CD4-positive, alpha-beta T cell (primary cell): ENCODE measurements at places on chromosomes 5 and 9.

- DNase-seq: no peak
Observed at GRCh38 chr9:90325913-90326653, 316.5 kb downstream of the DIRAS2 start.

DNA sequence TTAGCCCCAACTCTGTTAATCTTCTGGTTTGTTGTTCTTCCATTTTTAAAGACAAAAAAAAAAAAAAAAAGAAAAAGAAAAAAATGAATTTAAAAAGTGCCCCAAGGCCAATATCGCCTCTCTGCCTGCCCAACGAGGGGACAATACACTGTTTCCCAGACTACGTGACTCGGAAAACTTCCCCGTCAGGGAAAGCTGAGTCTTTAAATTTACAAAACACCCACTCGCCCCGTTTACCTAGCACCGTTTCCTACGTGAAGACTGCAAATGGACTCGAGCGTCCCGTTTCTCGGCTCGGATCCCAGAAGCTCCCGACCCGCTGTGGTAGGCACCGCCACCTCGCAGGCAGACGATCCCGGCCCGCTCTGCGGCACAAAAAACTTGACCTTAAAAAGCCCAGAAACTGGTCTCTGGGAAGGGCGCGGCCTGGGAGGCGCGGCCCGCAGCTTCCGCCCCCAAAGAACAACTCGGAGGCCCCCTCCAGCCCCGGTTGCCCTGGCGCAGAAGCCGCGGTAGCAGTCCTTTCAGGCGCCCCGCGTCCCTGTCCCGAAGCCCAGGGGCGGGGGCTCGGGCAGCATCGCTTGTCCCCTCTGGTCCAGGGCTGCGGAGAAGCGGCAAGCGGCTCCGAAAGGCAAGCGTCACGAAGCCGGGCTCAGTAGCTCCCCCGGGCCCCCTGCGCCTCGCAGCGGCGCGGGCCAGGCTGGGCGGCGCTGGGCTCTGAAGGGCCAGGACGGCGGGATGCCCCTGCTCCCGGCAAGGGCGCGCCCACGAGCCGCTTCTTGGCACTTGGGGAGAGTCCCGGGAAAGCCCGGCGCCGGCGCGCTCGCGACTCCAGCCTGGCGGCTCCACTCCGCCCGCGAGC, at the start of gene GCNT4:
GCNT4 (minus strand) TSS at position 367 of the 862 bp plus-strand sequence. CDS start 22,521 bp downstream, outside the sequence.
- DNase-seq: peak; percentile 45

DNA sequence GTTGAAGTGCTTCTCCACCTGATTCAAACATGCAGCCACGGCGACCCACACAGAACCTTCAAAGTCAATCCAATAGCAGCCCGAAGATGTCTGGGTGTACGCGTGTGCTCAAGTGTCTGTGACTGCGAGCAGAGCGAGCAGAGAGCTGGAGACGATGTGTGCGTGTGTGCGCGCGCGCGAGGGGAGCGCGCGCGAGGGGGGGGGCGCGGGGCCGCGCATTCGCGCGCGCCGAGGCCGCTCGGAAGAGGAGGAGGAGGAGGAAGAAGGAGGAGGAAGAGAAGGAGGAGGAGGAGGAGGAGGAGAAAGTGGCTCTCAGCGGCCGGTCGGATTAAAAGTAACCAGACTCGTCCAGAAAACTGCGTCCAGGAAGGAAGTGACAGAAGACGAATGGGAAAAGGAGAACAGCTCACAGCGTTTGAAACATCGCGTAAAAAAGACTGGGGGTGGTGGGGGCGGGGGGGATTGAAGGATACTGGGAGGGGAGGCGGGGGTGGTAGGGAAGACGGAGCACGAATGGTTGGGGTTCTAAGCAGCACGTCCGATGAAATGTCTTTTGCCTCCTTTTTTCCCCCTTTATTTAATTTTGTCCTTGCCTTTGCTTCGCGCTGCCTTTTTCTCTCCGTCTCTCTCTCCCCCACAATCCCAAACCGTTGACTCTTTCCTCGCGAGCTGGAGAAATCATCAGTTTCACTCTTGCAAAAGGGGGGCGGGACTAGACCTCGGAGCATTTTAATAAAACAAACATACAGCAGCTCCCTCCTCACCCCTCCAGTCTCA, at the start of gene MEF2C:
MEF2C (minus strand) TSS at position 126 of the 777 bp plus-strand sequence. CDS start 59,396 bp downstream, outside the sequence.
- peak; percentile 51 for DNase-seq

DNA sequence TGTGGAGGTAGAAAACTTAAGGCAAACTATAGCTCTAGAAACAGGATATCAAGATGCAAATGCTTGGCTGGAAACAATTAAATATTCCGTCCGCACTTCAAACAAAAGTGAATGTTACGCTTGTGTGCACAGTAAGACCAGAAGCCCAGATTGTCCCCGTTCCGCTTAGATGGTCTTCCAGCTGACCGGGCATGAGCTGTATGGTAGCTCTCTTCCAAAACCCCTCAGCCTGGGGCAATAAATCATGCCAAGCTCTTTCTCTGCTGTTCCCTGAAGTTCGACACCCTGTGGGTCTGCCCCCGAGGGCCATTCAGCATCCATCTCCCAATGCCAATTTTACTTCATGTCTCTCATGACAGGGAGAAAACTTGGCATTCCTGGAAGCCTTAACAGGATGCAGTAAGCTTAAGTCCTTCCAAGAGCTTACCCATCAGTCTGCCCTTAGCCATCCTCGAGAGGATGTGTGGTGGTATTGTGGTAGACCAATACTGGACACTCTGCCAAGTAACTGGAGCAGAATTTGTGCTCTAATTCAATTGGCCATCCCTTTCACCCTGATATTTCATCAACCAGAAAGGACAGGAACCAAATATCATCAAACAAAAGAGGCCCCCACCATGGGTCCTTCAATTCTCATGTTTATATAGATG, 70.7 kb upstream of the RANBP6 start:
- DNase-seq: no peak

GRCh38 chr5:31204958-31205357, 11.5 kb downstream of the CDH6 start:
- DNase-seq: no peak

DNA sequence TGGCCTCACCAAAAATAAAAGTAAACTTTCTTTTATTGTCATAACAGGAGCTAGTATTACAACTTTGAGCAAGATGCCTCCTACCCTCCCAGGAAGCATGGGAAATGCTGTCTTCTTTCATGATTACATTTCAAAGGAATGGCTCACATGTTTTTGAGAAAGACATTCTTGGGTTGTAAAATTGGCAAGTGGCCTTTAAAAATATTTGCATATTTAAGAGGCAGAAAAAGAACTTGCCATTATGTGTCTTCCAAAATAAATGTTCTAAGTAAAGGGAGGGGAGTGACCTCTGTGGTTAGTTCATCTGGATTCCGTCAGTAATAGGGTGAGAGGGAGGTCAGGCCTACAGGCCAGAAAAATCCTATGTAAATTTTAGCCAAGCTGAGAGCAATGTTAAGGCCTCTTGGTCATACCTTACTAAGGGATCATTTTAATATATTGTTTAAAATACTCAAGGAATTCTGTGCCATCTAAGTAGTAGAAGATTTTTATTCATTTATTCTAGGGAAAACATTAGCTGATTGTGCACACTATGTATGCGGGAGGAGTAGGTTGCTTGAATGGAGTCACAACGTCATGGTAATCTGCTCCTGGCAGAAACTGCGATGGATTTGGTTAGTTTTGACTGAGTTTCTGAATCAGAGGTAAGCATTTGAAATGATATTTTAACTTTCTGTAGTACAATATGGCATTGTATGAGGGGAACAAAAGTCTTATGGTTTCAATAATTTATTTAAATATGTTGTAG, 1485.7 kb upstream of the CDH9 start:
- no peak for DNase-seq

DNA sequence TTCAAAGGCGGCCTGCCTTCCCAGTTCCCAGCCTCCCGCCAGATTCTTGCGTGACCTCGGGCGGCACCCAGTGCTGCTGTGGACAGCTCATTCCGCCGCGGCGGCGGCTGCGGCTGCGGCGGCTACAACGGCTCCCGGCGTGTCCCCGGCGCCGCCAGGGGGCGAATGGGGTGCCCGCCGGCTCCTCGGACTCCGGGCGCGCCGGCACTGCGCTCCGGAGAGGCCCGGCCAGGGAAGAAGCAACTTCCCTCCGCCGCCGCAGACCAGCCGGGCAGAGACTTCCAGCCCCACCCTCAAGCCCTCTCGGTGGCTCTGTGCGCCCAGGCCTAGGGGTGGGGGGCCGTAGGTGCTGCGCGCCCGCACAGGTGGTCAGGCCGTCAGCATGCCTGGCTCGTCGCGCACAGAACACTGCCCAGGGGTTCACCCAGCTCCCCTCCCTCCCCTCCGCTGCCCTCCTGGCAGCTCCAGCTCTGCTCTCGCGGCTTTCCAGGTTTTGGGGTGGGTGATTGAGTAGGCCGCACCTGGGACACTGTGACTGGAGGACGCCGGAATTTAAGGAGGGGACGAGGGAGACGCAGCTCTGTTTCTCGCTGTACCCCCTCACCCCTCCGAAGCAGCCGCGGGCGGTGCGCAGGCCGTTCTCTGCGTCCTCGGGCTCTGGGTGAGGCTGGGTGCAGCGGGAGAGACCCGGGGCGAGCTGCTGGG, 20.2 kb downstream of the IGIP start:
- peak; percentile 49 for DNase-seq

- DNase-seq: no peak
Observed at GRCh38 chr9:1947438-1947837, 67.7 kb upstream of the SMARCA2 start.

DNA sequence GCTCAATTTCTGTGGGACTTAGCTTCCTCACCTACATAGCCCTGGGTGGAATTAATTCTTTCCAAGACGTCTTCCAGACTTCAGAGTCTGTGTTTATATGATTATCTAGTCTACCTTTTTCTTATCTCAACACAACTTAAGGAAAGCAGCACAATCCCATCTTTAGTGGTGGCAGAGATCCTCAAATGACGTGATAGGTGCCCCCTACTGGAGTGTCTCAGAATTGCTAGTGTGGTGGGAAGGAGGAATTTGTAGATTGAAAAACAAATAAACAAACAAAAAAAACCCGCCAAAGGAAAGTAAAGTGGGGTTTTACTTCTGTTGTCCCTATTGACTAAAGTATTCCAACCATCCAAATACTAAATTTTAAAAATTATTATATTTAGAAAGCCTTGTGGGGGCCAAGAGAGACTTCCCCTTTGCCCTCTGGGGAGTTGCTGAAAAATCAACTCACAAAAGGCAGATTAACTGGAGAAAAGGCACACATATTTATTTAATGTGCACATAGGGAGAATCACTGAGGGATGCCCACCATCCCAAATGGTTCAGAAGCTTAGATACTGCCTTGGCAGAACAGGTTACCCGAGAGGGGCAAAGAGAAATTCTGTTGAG, 283.3 kb downstream of the TMEM167A start:
- DNase-seq: peak; percentile 4

DNA sequence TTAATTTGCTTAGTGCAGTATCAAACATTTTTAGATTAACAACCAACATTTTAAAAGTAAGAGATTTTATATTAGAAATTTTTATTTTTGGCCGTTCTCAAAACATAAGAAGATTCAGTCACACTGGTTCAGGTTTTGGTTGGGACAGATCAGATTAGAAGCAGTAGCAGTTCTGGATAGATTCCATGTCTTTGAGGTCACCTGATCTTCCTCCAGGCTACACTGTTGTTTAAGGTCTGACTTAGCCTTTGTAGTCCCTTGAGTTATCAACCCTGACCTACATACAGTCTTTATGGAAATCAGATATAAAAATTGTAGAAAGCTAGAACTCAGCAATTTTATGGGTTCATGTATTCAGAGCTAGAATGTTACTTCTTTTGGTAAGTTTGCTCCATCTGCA, 910.0 kb upstream of the WWC1 start:
- no peak for DNase-seq

DNA sequence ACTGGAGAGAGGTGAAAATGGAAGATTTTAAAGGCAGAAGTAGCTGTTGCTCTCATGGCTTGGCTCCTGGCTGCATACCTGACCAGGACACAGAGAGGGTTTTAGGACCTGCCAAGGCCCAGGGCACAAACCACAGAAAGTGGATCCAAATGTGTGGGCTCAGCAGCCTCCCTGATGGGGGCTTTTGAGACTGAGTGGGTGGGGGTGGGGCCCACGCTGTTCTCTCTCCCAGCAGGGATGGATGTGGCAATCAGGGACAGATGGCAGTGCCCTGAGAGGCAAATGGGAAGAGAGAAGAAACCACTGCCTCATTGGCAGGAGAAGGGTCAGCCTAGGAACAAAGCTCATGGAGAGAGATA, 34.9 kb upstream of the TIFAB start:
- no peak for DNase-seq

- no peak for DNase-seq
Observed at GRCh38 chr9:7975336-7975735, 175.8 kb upstream of the DMAC1 start.

DNA sequence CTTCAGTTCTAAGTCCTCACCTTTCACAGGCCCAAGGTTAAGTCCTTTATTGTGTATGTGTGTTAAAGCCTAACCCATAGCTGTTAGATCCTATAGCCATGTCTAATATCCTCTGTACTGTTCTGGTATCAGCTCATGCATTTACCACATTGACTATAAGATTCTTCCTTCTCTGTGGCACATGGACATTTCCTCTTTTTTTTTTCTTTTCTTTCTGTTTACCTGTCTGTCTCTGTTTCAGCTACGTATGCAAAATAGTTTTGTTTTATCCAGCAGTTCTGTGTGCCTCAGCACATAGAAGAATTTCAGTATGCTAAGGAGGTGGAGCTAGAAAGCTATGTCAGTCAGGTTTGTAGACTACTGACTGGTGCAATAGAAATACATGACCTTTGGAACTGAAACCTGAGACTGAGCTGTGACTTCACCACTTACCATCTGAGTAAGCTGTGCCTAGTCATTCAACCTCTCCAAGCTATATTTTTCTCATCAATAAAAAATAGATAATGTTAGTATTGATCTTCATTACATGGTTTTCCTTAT, 155.6 kb upstream of the VLDLR start:
- no peak for DNase-seq

- DNase-seq: no peak
Observed at GRCh38 chr9:103904242-103904641, 189.9 kb upstream of the SMC2 start.

DNA sequence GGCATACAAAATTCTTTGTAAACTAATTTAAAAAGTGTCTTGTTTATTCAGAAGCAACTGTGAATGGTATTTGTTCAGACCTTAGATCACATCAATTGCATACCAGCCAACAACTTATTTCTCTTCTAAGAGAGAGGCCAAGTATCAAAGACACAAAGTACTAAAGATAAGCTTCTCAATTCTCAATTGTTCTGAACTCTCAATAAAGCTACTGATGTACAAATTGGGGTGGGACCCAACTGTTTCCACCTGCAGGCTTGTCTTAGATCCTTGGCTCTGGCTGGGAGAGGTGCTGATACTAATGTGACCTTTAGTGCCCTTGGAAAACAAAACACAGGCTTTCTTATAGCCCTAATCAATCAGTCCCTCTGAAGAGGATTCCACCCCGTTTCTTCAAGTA, 22.1 kb downstream of the XRCC4 start:
- no peak for DNase-seq

- DNase-seq: no peak
Observed at GRCh38 chr9:124221676-124222075, 36.1 kb upstream of the NEK6 start.

- DNase-seq: no peak
Observed at GRCh38 chr9:90307891-90308290, 334.7 kb downstream of the DIRAS2 start.

DNA sequence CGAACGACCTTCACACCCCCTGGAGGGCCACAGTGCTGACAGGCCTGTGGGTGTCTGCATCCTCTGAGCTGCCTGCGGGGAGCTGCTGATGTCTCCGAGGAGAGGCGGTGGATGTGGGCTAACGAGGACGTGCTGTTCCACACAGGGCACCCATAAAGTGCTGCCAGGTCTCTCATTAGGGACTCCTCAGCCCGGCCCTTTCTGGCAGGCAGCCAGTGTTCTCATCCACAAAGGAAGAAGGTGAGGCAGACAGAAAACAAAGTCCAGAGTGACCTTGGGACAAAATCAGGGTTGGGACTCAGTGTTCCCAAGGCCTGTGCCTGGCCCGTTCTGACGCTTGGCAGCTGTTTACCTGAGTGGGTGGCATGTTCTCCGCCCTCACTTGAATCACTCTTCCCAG, 29.3 kb downstream of the CARTPT start:
- DNase-seq: no peak

- DNase-seq: no peak
Observed at GRCh38 chr5:2751592-2752021, at the start of gene IRX2. Gene IRX2 (minus strand): TSS chr5:2751677. CDS start chr5:2751413, 264 bp downstream.
